Muscle of back (tissue), 13 donors: ENCODE measurements at places on chromosomes 1 and 21. TPM values are rescaled to one million over a fixed set of nuclear protein-coding genes. Genes with fewer than 3 reads are reported as not detected.

- DNase-seq = no peak
Observed at GRCh38 chr1:194975913-194976312, 1632.3 kb downstream of the KCNT2 start.

- DNase-seq = no peak
Observed at GRCh38 chr1:1364266-1364665, 5.9 kb upstream of the MXRA8 start.

- DNase-seq = no peak
Observed at GRCh38 chr1:23548704-23549143, 10.6 kb downstream of the ID3 start.

GRCh38 chr1:160540859-160541233, 17.8 kb upstream of the SLAMF6 start:
- DNase-seq = no peak

Gene YOD1
- polyA plus RNA-seq = 7.1 TPM

- no peak for DNase-seq
Observed at GRCh38 chr21:43719748-43720538, 1.0 kb downstream of the PDXK start.

DNA sequence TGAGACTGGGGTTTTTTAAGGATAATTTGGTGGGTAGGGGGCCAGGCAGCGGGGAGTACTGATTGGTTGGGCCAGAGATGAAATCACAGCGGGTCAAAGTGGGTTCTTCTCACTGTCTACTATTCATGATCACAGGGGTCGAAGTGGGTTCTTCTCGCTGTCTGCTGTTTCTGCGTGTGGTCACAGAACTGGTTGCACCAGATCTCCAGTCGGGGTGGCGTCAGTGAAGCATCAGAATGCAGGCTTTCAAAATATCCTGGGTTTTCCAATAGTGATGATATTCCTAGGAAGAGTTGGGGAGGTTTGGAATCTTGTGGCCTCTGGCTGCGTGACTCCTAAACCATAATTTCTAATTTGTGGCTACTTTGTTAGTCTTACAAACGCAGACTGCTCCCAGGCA, 45.1 kb downstream of the TRPM2 start:
- no peak for DNase-seq

Gene GBP3
- polyA plus RNA-seq = 1.5 TPM

GRCh38 chr1:21289700-21290545, at the start of gene ECE1:
Gene ECE1 (minus strand): TSS chr1:21290463. CDS start chr1:21290414, 49 bp downstream.
- DNase-seq = peak; percentile 77

GRCh38 chr1:206604861-206605260, 7.4 kb downstream of the EIF2D start:
- DNase-seq = no peak

DNA sequence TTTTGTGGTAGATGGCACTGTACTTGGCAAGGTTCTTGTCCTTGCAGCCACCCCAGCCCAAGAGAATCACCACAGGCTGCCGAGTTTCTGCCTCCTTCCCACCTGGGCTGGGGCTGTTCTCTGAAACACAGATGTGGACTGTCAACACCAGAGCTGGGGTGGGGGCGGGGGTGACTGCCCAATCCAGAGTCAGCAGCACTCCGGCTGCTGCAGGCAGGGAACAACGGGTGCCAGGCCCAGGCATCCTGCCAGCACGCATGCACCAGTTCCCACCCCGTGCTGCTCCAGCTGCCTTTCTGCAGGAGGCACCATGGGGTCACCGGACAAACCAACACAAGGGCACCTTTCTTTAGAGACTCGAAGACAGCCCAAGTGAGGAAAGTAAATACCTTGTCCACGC, 14.1 kb downstream of the TMEM53 start:
- DNase-seq = peak; percentile 73

GRCh38 chr1:2412773-2413494, 570 bp upstream of the PEX10 start:
- no peak for DNase-seq

DNA sequence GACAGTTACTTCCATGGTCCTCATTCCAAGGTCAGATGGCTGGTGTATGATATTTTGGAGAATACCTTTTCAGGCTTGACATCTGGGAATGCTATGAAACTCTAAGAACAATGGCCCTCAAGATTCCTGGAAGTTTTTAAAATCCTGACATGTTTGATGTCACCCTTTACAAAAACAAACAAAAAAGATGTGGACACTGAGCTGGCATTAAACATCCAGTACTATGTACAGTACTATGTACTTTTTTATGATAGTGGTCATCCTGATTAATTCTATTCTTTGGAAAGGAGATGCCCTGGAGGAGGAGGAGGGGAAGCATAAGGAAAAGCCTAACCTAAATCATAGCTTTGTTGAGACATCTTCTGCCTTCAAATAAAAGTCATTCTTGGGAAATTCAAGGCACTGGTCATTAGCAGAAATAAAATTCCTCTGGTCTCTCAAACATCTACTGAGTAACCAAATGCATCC, 235.4 kb downstream of the HMCN1 start:
- no peak for DNase-seq

- no peak for DNase-seq
Observed at GRCh38 chr1:154730986-154731489, 123.1 kb upstream of the ADAR start.

- no peak for DNase-seq
Observed at GRCh38 chr1:185367218-185367617, 50.2 kb upstream of the IVNS1ABP start.

GRCh38 chr1:1308756-1309250, 406 bp downstream of the PUSL1 start:
- DNase-seq = no peak

GRCh38 chr1:89804642-89805237, 16.1 kb upstream of the LRRC8D start:
- DNase-seq = peak; percentile 82

DNA sequence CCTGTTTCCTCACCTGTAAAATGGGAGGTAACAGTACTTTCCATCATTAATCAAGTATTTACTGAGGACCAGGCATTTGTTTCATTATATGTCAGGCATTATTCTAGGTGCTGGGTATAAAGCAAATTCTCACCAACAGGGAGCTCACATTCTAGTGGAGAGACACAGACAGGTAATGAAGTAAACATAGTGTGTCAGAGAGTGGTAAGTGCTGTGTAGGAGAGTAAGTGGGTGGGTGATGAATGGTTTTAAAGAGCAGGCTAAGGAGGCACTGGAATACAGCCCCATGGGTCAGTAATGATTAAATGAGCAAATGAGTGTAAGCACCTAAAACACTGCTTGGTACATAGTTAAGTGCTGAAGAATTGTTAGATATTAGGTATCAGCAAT, 60.4 kb downstream of the DNTTIP2 start:
- DNase-seq = no peak

Gene PHACTR4
- polyA plus RNA-seq = 29.9 TPM
